ENCODE measurements at places on chromosomes 3 and 15.

DNA sequence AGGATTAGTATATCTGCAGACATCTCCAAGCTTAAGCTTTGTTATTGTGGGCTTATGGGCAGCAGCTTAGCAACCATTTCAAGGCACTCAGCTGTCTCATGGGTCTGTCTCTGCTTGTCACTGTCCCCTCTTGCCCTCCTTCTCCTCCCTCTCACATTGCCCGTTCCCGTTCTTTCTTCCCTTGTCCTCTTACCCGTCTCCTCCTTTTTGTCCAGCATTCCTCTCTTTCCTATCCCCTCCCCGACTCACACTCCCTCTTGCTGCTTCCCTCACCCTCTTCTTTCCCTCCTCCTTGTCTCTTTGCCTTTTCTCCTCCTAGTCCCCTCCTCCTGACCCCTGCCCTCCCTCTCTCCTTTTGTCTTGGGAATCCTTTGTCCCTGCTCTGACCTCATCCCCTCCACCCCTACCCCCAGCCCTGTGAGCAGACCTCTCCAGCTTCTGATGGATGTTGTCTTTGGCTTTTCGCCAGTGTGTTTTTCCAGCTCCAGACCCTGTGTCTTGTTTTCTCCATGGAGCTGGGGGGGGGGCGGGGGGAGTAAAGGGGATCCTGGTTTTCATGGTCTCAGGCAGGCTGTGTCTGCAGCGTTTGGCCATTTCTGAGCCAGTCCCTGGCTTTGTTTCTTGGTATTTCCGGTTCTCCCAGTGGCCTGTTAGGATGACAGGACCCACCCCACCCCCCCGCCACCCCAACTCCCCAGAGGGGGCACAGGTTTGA lies 47.9 kb upstream of the TRAK1 start:
- no peak for DNase-seq

GRCh38 chr3:173553635-173554280 lies 156.2 kb downstream of the NLGN1 start:
- no peak for DNase-seq

DNA sequence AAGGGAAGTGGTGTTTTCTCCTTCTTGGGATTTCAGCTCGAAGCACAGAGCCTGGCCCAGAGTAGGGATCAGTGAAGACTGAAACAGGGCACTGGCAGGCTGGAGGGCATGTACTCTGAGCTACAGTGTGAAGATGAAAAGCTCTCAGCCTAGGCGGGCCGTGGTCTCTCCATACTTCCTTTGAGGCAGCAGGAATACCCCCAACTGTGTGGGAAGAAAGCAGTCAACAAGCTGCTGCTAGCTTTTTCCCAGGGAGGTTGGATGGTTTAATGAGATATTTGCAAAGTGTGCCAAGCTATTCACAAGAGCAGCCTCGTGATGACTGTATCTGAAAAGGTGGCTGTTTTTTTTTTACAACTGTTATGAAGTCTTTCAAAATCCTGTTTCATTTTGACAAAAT lies 47.2 kb downstream of the NMNAT3 start:
- no peak for DNase-seq

DNA sequence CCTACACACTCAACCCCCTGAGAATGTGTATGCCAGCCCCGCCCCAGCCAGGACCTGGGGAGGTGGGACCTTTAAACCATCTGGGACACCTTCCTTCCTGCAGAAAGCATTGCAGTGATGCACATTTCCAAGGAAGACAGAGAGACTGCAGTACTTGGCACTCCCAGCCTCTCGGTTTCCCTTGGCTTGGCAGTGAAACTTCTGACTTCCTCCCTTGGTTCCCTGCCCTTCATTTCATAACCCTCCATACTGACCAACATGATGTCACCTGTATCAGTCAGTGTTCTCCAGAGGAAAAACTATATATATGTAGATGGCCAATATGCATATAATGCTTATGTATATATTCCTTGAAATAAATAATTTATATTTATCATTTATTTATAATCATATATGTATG lies 103.2 kb downstream of the SST start:
- DNase-seq, result no peak

DNA sequence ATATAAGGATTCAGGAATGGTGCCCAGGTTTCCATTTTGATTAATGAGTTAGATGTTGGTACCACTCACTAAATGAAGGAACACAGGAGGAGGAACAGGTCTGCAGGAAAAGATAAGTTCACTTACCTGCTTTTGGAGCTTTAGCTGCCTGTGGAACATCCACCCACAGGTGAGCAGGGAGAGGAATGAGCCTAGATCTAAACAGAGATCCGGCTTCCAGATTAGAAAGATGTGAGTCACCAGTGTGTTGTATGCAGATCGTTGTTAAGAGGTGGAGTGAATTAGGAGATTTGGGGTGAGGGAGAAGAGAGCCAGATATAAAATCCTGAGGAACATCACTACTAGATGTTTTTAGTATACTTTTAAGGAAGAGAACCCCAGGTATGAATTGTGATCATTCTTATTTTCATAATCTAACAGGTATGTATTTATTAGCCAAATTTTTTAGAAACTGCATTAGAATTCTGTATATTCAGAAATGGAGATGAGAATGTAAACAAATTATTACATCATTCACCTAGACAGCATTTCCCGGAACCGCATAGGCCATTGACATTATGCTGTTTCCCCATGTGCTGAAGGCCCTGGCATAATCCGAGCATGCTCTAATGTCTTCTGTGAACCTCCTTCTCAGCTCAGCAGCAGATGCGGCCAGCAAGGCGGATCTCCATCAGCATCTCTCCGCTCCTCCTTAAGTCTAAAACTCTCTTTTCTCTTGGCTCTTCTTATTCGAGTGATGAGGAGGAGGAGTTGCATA lies 118.2 kb downstream of the KLHL25 start:
- no peak for DNase-seq

DNA sequence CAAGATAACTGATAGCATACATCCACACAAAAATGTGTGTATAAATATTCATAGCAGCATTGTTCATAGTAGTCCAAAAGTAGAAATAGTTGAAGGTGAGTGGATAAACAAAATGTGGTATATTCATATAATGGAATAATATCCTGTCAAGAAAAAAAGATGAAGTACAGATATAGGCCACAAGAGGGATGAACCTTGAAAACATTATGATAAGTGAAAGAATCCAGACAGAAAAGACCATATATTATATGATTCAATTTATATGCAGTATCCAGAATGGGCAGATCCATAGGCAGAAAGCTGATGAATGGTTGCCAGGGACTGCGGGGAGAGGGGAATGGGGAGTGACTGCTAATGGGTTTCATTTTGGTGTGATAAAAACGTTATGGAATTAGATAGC lies 54.3 kb upstream of the TNIK start:
- DNase-seq, result no peak

GRCh38 chr3:38586546-38587520 lies 62.7 kb downstream of the SCN5A start:
- DNase-seq, result no peak

GRCh38 chr15:30065025-30065801 lies 17.5 kb upstream of the GOLGA8J start:
- DNase-seq, result no peak

DNA sequence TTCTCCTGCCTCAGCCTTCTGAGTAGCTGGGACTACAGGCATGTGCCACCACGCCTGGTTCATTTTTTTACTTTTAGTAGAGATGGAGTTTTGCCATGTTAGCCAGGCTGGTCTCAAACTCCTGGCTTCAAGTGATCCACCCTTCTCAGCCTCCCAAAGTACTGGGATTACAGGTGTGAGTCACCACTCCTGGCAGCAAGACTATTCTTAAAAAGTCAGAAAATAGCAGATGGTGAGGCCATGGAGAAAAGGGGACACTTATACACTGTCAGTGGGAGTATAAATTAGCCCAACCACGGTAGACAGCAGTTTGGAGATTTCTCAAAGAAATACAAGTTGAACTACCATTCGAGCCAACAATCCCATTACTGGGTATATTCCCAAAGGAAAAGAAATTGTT lies 603.3 kb upstream of the TBL1XR1 start:
- no peak for DNase-seq

- no peak for DNase-seq
Measured at GRCh38 chr3:27278383-27279055, 90.7 kb downstream of the NEK10 start.

GRCh38 chr15:89486726-89487050 lies 9.7 kb downstream of the RHCG start:
- DNase-seq, result no peak

- DNase-seq, result no peak
Measured at GRCh38 chr3:62771331-62772072, 103.7 kb downstream of the CADPS start.

GRCh38 chr3:17986348-17986816 lies 244.0 kb upstream of the TBC1D5 start:
- no peak for DNase-seq

DNA sequence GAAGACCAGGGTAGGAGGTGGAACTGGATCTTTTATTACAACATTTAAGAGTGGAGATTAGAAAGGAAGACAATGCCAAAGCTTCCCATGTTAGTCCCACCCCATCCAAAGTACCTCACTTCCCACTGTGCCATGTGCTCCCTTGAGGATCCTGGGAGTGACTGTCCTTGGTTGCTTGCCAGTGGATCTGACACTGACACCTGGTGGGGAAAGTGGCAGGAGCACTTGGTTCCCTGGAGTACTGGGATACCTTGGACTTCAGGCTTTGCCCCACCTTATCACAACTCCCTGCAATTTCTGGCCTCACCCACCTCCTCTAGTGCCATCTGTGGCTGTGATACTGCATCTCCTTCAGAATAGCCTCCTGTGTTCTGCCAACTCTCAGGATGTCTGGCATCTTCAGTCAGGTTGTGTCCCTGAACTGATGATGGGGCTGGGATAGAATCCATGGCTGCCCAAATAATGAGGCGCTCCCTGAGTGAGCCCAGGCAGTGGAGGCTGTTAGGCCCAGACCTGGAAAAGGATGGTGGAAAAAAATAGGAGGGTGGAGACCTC lies 1.3 kb downstream of the ELL3 start:
- peak; percentile 16 for DNase-seq

DNA sequence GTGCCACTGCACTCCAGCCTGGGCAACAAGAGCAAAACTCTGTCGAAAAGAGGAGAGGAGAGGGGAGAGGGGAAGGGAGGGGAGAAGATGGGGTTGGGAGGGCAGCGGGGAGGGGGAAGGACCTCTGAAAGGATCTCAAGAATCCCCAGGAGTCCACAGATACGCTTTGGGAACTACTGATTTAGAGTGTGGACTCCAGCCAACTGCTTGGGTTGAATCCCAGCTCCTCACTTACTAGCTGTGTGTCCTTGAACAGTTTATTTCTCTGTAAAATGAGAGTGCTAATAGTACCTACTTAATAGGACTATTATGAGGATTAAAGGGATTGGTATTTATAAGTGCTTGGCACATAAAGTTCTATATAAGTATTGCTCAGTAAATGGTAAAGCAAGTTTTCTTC lies 45.0 kb upstream of the FAH start:
- no peak for DNase-seq

DNA sequence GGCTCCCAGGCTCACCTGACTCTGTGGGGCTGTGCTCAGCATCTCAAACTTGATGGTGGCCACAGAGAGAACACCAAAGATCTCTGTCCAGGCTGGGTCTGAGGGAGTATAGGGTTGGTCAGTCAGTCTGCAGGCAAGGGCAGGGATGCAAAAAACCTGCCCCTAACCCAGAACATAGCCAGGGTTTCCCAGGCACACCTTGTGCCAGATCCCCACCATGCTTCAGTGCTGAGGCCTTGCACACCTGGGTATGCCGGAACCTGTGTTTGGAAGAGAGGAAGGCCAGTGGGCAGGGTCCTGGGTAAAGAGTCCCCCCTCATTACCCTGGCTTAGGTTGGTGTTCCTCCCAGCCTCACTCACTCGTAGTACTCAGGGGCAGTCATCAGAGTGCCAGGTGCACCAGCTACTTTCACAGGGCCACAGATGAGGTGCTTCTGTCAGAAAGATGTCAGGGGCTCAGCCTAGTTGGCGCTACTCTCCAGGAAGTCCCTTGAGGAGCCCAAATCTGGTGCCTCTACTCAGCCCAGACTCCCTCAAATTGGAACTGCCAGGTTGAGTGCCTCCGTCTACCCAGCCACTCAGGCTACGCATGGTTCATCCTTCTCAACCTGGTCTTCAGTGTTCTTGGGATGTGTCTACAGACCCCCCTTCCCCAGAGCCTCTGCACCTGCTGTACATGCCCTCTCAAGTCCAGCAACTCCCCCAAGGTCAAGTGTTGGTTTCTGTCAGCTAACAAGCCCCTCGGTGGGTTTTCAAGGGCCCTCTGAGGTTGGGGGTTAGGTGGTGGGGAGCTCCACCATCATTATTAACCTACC lies 1.8 kb downstream of the DALRD3 start:
- no peak for DNase-seq

DNA sequence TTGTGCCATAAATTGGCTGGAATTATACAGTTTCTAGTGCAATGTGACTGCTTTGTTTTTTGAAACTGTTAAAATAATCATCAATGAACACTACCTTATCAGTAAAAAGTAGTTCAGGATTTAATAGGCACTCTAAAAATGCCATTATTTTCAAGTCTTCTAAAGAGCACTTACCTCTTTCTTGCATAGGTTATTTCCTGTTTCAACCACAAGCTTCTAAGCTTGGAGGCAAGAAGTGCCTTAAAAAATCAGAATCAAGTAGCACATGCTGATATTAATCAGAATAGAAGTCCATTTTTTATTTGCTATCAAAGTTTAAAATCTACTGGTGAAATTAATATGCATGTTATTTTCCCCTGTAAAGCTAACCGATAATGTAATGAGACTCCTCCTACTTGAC lies 991.6 kb downstream of the CADM2 start:
- DNase-seq, result no peak

DNA sequence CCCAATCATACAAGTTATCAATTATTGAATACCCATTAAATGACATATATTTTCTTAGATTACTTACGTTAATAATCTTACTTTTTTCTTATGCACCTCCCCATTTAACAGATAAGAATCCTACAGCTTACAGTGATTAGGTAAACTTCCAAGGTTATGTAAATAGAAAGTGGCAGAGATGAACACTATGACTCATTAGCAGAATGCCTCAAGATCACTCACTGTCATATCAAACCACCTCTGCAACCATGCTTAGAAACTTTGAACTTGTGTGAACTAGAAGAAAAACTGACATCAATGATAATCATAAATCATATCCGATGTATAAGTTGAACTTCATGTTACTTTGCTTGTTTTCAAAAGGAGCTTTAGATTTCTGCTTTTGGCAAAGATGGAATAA lies 911.6 kb upstream of the ARPP21 start:
- no peak for DNase-seq

DNA sequence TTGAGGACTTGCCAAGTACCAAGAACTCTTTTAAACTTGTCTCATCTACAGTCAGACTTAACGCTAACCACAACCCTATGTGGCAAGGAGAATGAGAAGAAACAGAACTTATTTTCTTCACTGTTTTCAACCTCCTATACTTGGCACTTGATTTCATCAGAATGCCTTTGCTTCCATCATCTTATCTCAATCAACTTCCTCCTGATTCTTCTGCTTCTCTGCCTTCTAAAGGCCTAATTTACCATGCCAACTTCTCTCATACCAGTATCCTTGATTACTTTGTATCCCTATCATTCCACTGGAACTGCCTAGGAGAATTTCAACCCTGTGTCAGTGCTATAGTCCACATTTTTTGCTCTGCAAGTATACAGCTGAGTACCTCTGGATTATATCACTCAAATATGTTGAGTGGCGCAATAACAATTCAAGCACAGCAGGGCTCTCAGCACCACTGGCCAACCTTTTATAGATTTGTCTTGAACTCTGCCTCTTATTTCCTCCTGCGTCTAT lies 413.6 kb downstream of the ROBO1 start:
- DNase-seq, result no peak

- no peak for DNase-seq
Measured at GRCh38 chr3:45946307-45946706, 3.0 kb downstream of the CXCR6 start.

- DNase-seq, result no peak
Measured at GRCh38 chr3:14522129-14522691, 17.9 kb downstream of the GRIP2 start.

All from anterior cingulate cortex (tissue), 58 donors.